ENCODE measurements at places on chromosomes 12 and 14. TPM values are rescaled to one million over a fixed set of nuclear protein-coding genes. Genes with fewer than 3 reads are reported as not detected.

DNA sequence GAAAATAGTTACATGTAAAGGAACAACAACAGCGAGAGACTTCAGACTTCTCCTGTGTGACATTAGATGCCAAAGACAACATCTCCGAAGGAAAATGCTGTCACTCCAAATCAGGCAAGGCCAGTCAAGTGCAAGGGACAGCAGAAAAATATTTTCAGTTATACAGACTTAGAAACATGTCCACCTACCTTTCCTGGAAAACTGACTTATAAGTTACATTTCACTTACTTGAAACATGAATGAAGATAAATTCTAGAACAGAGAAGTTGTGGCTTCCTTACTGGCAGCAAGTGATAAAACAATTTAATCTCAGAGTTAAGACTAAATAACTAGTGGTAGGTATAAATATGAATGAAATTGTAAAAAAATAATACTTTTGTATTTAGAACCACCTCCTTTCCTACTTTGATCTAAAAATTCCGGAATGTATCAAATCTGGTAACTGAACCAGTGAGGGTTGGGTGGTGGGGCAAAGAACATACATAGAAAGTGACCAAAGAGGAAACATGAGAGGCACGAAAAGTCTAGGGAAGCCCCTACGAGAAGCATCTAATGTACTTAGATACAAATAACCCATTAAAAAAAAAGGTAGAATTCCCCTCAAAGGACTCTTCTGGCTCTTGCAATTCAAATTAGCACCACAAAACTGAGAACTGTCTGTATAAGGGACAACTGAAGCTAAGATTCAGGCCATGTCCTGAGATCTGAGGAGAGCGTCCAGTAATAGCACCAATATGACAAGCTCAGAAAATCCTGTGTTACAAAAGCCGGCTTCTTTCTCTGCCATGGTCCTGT, 21.2 kb downstream of the MTHFD1 start:
- DNase-seq = no peak
- H3K36me3 ChIP-seq = peaks cover 4% of the 10 kb centered on the region
- H3K27me3 ChIP-seq = no peaks in the 10 kb centered on the region
- H3K27ac ChIP-seq = peak overlapping the region; percentile 64
- H3K4me3 ChIP-seq = peak overlapping the region; percentile 3

DNA sequence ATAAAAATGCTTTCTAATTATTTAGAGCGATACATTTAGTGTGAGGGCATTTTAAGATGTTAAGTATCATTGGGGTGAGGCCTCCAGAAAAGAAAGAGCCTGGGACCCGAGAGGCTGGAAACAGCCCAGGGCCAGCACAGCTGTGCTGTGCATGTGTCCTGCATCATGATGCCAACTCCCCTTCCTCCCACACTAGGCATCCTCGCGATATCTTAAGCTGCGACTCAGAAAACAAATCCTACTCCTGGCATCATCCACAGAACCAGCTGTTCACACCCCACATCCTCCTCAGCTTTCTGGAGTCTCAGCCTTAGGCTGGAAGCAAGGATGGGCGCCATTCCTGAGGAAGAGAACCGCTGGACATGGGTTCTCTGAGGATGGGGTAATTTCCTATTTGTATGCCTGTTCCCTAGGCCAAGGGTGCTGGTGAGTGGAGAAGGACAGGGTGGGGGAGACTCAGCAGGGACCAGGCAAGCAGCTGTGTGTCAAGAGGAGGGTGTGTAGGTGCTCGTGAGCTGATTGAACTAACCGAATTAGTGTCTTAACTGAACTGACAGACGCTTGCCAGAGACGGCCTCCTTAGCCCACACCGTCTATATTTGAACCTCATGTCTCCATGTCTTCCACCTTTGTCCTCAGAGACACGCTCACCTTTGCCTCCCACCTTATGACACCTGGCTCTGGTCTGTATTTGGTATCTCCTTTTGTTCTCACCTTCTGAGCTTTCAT, 15.6 kb upstream of the MCRS1 start:
- no peak for DNase-seq
- no peak overlapping the region for H3K4me3 ChIP-seq
- no peaks in the 10 kb centered on the region for H3K36me3 ChIP-seq
- H3K27ac ChIP-seq = no peak overlapping the region

DNA sequence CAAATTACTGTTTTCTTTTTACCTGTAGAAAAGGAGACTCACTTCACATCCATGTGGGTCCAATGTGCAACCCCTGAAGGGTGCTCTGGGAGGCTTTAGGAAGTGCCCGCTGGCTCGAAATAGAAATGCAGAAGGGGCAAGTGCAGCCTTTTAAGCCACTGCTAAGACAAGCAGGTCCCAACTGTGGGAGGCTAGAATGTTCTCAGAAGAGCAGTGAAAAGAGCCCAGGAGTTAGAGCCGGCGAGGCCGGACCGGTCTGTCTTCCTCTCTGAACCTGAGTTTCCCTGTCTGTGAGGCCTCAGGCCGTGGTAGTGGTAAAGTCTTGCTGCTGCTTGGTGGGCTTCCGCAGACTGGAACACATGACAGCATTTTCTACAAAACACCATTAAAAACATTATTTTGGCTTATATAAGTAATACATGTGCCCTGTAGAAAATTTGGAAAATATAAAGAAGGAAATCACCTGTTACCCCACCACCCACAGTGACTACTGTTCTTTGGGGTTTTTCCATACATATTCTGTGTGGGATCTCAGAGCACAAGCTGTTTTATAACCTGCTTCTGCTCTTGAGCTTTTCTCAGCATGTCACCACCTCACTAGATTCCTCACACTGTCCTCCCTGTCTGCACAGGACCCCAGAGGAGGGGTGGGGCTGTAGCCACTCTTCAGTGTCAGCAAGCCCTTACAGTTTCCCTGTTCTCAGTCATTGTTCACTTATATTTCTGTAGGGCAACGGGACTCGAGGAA, 6.0 kb downstream of the CKB start:
- H3K36me3 ChIP-seq = no peaks in the 10 kb centered on the region
- H3K27ac ChIP-seq = peak overlapping the region; percentile 41
- no peak for DNase-seq
- peaks cover 63% of the 10 kb centered on the region for H3K4me1 ChIP-seq

Gene C12orf54
- not detected for total RNA-seq

Gene TPPP2
- total RNA-seq = not detected

DNA sequence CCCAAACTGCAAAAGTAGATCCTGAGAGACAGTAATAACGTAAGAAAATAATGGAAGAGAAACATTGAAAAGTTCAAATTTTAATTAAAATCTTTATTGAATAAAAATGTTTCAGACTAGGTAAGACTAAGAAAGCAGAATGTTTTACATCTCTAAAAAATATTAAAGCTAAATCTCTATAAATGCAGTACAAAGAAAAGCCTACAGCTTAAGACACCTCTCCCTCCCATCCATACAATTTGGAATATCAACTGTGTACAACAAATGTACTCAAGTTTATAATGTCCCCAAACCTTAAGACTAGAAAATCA, 8.5 kb upstream of the CERS5 start:
- no peak for DNase-seq
- H3K27me3 ChIP-seq = no peaks in the 10 kb centered on the region
- no peak overlapping the region for H3K4me3 ChIP-seq
- H3K4me1 ChIP-seq = no peaks in the 10 kb centered on the region

- H3K27ac ChIP-seq = no peak overlapping the region
- no peaks in the 10 kb centered on the region for H3K27me3 ChIP-seq
- H3K4me3 ChIP-seq = no peak overlapping the region
- no peaks in the 10 kb centered on the region for H3K36me3 ChIP-seq
These were observed 1124.0 kb upstream of the TMEM132C start for GRCh38 chr12:127143020-127143419.

- H3K27ac ChIP-seq = no peak overlapping the region
- no peak for DNase-seq
- H3K36me3 ChIP-seq = no peaks in the 10 kb centered on the region
These were observed 410.6 kb upstream of the SOX5 start for GRCh38 chr12:24360057-24360456.

DNA sequence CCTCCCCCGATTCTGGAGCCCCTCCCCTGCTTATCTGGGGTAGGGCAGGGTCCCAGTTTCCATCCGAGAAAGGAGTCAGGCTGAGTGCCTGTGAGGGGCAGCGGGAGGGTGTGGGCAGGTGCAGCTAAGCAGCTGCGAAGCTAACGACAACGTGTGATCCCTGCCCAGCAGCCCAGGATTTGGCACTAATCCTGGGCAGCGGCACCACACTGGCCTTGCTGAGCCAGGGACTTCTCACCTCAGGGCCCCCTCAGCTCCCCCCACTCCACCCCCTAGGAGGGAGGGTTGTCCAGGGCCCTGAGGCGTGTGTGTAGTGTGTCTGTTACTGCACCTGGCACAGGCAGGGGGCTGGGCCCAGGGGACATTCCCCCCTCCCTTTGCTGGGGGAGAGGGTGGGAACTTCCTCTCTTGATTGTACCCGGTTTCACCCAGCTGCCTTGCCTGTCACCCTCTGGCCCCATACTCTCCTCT, 1.8 kb downstream of the SMIM41 start:
- H3K4me3 ChIP-seq = no peak overlapping the region
- H3K4me1 ChIP-seq = peaks cover 7% of the 10 kb centered on the region
- H3K27me3 ChIP-seq = no peaks in the 10 kb centered on the region
- H3K27ac ChIP-seq = peak overlapping the region; percentile 28
- no peak for DNase-seq

DNA sequence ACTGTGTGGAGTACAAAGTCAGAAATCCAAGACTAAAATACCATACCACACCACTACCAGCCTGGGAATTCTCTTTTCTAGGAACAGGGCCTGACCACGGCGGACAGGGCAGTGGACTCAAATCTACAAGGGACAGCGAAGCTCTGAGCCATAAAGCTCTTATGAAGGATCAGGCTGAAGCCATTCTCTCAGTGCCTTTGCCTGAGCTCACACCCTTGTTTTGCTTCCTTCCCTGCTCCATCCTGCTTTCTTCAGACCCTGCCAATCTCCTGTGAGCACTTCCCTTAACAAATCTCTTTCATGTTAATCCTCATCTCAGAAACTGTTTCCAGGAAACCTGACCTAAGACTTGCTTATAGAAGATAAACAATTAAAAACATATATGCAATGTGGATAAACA, 398.5 kb downstream of the MDGA2 start:
- H3K27me3 ChIP-seq = no peaks in the 10 kb centered on the region
- no peak for DNase-seq
- no peaks in the 10 kb centered on the region for H3K36me3 ChIP-seq
- H3K4me1 ChIP-seq = no peaks in the 10 kb centered on the region
- H3K4me3 ChIP-seq = no peak overlapping the region
- no peak overlapping the region for H3K27ac ChIP-seq

DNA sequence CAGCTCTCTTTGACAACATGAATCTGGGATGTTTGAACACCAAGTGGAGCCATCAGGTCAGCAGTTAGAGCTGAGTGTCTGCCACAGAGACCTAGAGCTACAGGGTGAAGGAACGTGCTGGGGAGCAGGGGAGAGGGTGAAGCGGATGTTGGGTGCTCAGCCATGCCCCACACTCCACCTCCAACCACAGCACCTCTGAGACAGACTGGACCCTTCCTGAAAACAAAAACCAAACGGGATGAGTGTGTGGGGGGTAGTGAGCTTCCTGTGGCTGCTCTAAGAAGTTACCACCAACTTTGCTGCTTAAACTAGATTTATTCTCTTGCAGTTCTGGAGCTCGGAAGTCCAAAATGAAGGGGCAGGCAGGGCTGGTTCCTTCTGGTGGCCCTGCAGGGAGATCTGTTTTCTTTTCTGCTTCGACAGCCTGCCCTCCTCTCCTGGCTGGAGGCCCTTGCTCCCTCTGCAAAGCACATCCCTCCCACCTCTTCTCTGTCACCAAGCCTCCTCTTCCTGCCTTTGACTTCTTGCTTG, 5.6 kb upstream of the GOLGA3 start:
- H3K27me3 ChIP-seq = no peaks in the 10 kb centered on the region
- DNase-seq = no peak
- H3K27ac ChIP-seq = no peak overlapping the region
- H3K36me3 ChIP-seq = peaks cover 5% of the 10 kb centered on the region
- peaks cover 11% of the 10 kb centered on the region for H3K4me1 ChIP-seq

Gene PHLDA1
- total RNA-seq = 35.3 TPM

Gene C14orf119
- total RNA-seq = 18.0 TPM

- H3K4me1 ChIP-seq = no peaks in the 10 kb centered on the region
- H3K27me3 ChIP-seq = no peaks in the 10 kb centered on the region
- no peaks in the 10 kb centered on the region for H3K36me3 ChIP-seq
- no peak overlapping the region for H3K27ac ChIP-seq
- no peak for DNase-seq
These were observed 200.4 kb upstream of the AVPR1A start for GRCh38 chr12:63351370-63351769.

DNA sequence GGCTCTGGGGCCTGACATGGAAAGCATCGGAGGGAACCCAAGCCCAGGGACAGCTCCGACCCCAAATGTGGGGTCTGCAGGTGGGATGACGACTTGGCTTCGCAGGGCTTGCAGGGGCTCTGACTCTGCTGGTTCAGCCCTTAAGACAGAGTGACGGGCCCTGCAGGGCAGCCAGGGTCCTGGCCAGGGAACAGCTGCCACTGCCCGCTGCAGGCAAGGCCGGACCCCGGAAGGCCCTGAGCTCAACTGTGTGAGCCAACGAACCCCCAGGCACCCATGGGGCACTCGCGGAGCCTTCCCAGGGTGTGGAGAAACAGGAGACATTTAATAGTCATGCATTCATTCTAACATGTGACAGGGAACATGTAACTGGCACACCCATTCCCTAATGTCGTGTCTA, 120.7 kb downstream of the PIWIL1 start:
- no peaks in the 10 kb centered on the region for H3K27me3 ChIP-seq
- no peaks in the 10 kb centered on the region for H3K36me3 ChIP-seq
- no peak overlapping the region for H3K27ac ChIP-seq

GRCh38 chr14:24254630-24255392, 8.2 kb downstream of the TGM1 start:
- no peak for DNase-seq
- H3K27ac ChIP-seq = no peak overlapping the region
- no peaks in the 10 kb centered on the region for H3K36me3 ChIP-seq
- no peaks in the 10 kb centered on the region for H3K27me3 ChIP-seq

Measured in thoracic aorta (tissue), 2 donors.